Omental fat pad (tissue), 4 donors: ENCODE measurements at places on chromosomes 11 and 22.

DNA sequence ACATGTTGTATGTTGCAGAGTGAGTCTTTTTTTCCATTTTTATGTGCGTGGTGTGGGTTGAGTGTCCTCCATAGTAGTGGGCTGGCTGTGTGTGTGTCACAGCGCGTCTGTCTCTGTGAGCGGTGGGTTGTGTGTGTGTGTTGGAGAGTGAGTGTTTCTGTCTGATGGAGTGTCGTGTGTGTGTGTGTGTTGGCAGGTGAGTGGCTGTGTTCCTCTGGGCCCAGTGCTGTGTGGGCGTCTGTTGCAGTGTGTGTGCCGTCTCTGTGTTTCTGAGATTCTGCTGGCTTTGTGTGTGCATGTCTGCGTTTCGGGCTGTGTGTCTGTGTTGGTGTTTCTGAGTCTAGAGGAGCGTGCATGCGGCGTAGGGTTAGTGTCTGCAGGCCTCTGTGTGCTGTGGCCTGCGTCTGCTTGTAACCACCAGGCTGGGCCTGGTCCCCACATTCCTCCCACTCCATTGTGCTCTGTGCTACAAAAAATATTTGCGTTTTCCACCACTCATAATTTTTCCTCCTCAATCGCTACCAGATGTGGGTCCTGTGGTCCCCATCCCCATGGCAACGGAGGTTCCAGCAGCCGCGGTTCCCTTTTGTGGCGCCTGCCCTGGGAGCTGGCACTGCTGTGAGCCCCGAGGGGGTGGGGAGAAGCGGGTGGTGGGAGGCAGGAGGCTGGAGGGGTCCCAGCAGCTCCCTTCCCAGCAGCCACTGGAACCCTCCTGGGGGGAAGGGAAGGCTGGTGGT lies 15.2 kb downstream of the SCARF2 start:
- DNase-seq = no peak

DNA sequence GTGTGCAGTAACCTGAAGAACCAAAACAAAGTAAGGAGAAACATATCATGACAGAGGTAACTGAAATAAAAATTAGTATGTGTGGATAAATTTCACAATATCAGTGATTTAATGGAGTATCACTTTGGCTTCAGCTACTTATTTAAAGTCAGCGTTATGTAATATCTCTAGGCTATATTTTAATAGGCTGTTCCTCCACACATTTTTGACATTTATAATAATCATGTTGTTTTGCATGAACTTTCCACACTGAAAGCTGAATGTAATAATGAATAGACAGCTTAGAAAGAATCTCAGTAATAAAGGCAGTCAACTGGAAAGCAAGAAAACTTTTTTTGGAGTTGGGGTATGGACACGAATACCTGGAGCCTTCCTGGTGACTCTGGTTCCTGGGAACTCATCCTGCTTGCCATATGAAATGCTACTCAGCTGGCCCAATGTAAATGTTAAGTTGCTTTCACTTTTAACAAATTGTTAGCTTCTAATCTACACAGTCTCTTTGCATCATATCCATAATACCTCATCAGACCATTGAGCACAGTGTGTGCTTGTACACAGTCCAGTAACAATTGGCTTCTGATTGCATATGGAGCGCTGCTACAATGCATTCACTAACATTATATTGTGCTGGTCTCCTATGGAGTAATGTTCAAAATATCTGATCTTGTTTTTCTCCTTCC lies 257.7 kb downstream of the SOX6 start:
- DNase-seq = no peak

DNA sequence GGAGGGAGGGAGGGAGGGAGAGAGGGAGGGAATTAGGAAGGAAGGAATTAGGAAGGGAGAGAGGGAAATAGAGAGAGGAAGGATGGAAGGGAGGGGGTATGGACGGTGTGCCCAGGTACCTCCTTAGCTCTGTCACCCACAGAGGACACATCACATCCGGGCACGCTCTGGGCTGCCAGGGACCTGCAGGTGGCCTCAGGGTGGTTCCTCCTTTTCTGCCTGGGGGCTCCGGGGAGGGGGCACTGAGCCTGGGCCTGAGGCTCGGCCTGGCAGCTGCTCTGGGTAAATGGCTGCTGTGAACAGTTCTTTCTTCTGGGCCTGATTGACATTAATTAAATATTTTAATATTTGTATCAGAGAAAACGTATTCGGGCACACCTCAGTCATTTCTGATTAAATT lies 733.5 kb downstream of the BRD1 start:
- no peak for DNase-seq

GRCh38 chr11:87143641-87144040 lies 105.9 kb downstream of the TMEM135 start:
- DNase-seq = no peak

- DNase-seq = peak; percentile 71
These were observed 20.0 kb downstream of the TRMU start for GRCh38 chr22:46355369-46355995.

DNA sequence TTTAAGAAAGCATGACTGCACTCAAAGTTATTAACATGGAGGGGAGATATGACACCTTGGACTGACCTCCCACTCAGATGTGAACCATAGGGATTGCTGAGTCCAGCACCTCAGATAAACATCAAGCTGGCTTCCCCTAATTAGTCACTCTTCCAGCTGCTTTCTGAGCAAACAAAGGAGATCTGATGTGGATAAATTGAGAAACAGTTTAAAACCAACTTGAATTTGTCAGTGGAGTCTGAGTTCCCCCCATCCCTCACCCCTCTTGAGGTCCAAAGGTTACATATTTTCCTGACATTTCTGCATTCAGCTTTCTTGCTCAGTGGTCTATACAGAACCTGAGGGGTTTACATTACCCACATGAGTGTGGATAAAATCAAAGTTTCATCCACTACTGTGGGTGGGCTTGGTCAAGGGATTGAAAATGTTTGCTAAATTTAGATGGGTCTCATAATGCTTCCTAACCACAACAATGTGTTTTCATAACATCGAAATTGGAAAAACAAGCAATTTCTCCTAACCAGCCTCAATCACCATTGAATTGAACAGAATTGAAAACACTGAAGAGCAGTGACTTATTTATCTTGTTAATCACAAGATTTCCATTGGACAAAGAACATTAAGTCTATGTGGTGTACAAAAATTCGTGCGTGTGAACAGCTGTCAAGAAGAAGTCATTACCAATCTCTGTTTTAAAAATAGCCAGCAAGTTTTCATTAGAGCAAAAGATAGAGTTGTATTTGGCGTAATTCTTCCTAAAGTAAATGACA lies 292.3 kb downstream of the METTL15 start:
- no peak for DNase-seq

DNA sequence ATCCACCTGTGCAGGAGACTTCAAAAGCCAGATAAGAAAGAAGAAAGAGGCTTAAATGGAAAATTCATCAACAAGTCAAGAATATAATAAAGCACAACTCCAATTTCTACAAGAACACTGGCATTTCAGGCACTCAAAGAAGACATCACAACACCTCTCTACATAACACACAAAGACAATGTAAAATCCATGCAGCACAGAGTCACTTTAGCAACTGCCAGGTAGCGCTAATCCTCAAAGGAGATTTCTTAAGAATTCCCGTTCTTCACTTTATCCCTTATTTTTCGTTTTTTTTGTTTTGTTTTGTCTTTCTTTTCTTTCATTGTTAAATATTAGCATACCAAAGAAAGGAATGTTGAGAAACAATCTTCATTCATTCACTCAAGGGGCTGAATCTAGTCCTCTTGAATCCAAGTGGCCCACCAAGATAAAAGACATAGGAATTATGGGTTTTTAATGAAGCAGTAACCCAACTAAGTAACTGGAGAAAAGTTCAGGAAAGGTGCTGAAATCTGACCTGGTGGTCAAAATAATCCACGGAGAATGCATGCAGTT lies 95.0 kb downstream of the CADM1 start:
- DNase-seq = no peak

DNA sequence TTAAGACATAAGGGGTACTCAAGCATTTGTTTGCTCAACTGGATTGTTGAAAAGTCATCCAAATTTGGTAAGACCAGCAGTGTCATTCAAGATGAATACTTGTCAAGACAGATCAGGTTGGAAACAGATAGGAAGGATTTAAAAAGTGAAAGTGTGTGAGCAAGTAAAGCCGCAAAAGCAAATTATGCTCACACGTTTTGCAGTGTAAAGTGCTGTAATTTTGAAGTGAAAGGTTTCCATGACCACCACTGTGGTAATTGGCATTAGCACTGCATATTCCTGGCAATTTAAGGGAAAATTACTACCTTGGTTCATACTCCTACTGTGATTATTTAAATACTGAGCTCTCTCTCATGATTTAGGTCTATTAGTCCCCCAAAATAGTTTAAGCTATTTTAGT lies 704.1 kb upstream of the CCDC179 start:
- DNase-seq = no peak
